Pulmonary artery endothelial cell (primary cell): ENCODE measurements at places on chromosomes 7 and 10. TPM values are rescaled to one million over a fixed set of nuclear protein-coding genes. Genes with fewer than 3 reads are reported as not detected.

- no peak for DNase-seq
Observed at GRCh38 chr7:25852939-25853271, 299.1 kb upstream of the NFE2L3 start.

Gene PDK4
- 5.9 and 13.2 TPM in 2 replicates for total RNA-seq

Gene POM121L12
- not detected in 2 replicates for total RNA-seq

- DNase-seq, result no peak
Observed at GRCh38 chr10:31031205-31031557, 484 bp downstream of the ZNF438 start.

DNA sequence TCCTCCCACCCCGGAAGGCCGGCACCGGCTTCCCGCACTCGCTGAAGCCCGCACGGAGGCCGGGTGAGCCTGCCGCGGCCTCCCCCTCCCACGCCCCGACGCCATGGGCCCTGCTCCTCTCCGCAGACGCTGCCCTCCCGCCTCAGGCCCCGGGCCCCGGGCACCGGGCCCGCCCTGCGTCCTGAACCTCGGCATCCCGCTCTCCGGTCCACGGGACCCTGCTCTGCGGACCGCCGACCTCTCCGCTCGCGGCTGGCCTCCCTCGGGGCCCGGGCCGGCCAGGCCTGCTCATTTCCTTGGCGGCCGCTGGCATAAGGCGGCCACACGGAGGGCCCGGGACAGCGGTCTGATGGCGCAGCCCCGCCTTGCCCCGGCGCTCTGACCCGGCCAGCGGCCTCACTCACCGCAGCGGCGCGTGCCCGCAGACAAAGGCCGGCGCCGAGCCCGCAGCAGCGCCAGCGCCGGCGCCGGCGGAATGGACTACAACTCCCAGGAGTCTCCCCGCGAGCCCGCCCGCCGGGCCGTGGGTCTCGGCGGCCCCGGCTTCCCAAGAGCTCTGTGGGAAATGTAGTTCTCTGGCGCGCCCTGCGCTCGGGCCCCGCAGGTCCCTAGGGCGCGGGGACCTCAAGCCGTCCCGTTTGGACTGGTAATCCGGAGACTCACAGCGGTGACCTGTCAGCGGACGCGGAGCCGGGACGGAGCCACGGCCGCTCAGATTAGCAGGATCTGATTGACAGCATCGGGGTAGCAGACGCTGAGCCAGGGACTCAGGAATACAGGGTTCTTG lies at the start of gene ZNF32:
Gene ZNF32 (minus strand): TSS at position 484 of the 787 bp plus-strand sequence. CDS start 2,748 bp downstream, outside the sequence.
- DNase-seq, result peak; percentile 40

Gene PRLHR
- total RNA-seq, result not detected in 2 replicates

Gene CCZ1
- total RNA-seq, result 50.3 and 54.5 TPM in 2 replicates

- no peak for DNase-seq
Observed at GRCh38 chr10:32005050-32005449, 51.2 kb downstream of the KIF5B start.

DNA sequence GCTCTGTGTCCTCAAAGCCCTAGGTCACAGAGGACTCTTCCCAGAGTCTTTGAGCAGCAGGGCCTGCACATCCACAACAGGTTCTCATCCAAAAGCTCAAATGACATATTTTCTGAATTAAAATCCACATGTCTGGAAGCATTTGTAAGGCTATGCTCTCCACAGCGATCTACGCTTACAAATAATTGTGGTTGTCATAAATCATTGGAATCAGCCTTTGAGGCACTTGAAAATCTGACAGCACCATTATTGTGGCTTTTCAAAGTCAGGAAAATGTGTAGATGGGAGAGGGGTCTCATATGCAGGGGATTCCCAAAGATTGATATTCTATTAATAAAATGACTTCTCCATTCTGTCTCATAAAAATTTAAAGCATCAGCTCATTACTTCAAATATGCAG lies 16.3 kb downstream of the GPR26 start:
- no peak for DNase-seq

Gene CHST3
- 12.9 and 16.7 TPM in 2 replicates for total RNA-seq

Gene CTAGE6
- 0.07 and 0.39 TPM in 2 replicates for total RNA-seq

DNA sequence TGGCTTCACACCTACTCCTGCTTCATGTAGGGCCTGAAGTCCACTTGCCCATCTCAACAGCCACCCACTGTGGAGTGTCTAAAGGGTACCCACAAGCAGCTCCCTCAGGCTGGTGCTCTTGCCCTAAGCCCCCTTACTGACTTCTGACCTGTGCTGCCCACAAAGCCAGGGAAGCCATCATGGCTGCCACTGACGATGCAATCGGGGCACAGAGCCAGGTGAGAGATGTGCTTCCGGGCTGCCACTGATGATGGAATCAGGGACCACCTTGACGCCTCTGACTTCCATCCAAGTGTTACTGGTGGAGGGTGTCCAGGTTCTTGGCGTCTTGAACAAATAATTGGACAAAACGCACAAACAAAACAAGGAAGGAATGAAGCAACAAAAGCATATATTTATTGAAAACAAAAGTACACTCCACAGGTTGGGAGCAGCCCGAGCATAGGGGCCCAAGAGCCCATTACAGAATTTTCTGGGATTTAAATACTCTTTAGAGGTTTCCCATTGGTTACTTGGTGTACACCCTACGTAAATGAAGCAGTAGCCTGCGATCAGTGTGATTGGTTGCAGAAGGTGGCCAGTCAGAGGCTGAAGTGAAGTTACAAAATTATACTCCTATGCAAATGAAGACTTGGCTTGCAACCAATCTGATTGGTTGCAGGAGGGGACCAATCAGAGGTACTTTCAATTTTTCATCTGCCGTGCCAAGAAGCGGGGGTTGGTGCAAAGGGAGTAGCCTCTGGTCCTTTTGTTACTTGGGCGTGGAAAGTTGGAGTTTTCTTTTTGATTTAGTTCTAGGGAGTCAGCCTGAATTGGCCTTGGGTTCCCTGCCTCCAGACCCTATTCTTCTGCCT lies 4.5 kb downstream of the CPA2 start:
- no peak for DNase-seq

GRCh38 chr10:89100680-89101079 lies 106.4 kb downstream of the CH25H start:
- DNase-seq, result no peak

DNA sequence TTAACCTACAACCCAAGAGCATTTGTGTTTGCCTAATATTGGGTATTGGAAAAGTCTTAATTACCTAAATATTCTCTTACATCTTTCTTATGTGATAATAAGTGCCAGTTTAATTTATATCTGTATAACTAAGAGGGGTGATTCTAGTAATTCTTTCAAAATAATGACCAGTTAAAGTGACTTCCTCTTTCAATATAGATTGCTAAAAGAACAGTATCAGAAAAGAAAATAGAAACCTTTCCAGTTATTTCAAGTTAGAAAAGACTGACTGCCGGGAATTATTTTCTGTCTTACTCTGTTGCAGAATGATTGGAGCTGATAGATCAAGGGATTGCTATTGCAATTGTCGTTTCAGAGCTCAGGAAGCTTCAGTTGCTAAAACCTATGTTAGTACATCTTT lies 525.0 kb upstream of the SEMA3D start:
- DNase-seq, result no peak

GRCh38 chr10:96896884-96897589 lies 64.9 kb downstream of the LCOR start:
- DNase-seq, result no peak

DNA sequence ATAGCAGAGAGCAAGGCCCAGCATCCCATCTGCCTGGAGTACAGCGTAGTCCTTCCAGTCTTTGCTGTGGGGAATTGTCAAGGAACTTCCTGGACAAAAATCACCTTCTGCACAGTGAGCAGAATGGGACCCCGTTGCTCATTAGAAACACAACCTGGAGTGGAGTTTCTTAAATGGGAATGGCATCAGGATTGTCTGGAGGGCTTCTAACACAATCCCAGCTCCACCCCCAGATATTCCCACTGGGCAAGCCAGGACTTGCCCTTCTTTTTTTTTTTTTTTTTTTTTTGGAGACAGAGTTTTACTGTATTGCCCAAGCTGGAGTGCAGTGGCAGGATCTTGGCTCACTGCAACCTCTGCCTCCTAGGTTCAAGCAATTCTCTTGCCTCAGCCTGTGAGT lies 356.4 kb downstream of the GALNT17 start:
- no peak for DNase-seq

GRCh38 chr10:70588255-70588654 lies 14.3 kb downstream of the PRF1 start:
- no peak for DNase-seq

- DNase-seq, result no peak
Observed at GRCh38 chr7:78718212-78718611, 735.3 kb downstream of the MAGI2 start.

GRCh38 chr10:124306922-124307371 lies 111.8 kb downstream of the OAT start:
- DNase-seq, result no peak

GRCh38 chr10:4034907-4035598 lies 250.0 kb upstream of the KLF6 start:
- no peak for DNase-seq

GRCh38 chr10:51952056-51952455 lies 252.7 kb upstream of the CSTF2T start:
- no peak for DNase-seq

Gene WNT16
- not detected in 2 replicates for total RNA-seq

Gene HOXA7
- total RNA-seq, result 0.04 and 0.13 TPM in 2 replicates

DNA sequence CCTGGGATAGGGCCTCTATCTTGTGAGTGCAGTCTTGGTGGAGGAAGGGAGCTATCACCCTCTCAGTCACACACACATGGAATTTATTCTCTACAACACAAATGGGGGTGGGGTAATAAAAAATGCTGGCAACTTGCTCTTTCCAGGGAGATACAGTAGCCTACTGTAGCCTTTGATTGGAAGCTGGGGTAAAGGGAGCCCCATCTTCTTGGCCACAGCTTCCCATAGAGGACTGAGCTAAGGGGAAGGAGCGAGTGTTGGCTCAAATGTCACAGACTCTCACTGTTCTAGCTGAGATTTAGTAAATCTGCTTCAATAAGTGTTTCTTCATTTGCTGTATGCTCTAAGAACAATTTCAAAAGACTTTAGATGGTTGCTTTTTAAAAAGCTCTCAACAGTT lies 222.2 kb upstream of the CXCL12 start:
- no peak for DNase-seq

- no peak for DNase-seq
Observed at GRCh38 chr10:5400468-5401240, 4.0 kb downstream of the TUBAL3 start.

Gene GIMAP4
- total RNA-seq, result 60.1 and 63.4 TPM in 2 replicates

DNA sequence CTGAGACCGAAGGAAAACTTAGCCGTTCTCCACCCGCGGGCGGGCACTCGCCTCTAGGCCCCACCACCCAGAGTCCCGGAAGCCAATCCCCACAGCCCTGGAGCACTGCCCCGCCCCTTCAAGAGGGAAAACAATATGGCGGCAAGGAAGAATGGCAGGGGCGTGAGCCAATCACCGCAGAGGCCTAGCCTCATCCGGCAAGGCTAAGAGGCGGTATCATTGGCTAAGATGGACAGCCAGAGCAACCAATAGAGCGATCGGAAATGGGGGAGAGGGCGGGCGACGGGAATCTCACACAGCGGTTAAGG lies 529 bp downstream of the ACTR1A start:
- peak; percentile 97 for DNase-seq
